ENCODE measurements at places on chromosomes 11 and 22.
A peak's percentile ranks its signal among the peaks of the same experiment; 100 is the strongest.

GRCh38 chr22:43080616-43081015 is 8.6 kb downstream of the TTLL1 start:
- no peak for DNase-seq

GRCh38 chr11:67320011-67320410 is 16.7 kb downstream of the SSH3 start:
- no peak for DNase-seq

GRCh38 chr11:96306933-96307775 is 35.8 kb downstream of the MAML2 start:
- DNase-seq = peak; percentile 92

DNA sequence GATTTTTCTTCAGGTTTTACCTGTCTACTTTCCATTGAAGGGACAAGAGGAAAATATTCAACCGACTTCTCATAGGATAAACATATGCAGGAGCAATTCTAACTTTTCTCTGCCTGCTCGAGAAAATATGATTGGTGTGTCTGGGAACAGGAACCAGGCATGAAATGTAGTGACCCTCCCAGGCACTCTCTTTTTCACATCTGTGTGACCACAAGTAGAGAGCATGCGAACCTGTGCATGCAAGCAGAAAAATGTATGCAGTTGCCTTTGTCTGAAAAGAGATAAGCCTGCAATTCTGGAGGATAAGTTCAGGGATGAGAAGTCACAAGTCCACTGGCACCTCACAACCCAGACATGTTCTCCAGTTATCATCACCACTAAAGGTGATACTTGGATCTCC is 583.5 kb upstream of the FAT3 start:
- DNase-seq = no peak

- DNase-seq = no peak
Observed at GRCh38 chr11:130170345-130170744, 10.8 kb downstream of the ST14 start.

DNA sequence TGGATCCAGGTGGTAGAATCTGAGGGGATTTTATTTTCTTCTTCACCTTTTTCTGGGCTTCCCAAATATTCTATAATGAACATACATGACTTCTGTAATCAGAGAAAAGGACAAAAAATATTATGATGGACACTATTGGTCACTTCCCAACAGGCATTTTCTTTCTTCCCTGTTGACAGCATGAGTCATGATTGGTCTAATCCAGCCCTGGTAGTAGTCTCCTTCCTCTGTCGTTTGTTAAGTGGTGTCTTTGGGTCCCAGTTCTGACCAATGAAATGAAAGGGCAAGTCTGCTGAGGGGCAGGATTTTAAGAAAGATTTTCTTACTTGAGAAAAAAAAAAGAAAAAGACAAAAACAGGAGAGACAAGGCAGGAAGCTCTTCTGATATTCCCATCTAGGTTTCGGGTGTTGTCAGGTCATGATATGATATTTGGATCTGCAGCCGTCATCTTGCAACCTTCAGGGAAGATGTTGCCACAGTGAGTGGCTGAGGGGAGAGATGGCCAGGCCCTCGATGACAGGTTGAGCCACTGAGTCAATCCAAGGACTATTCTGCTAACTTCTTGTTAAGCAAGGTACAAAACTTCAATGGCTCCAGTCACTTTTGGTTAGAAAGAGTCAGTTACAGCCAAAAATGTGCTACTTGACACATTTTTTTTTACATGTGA is 23.3 kb upstream of the PLEKHB1 start:
- no peak for DNase-seq

DNA sequence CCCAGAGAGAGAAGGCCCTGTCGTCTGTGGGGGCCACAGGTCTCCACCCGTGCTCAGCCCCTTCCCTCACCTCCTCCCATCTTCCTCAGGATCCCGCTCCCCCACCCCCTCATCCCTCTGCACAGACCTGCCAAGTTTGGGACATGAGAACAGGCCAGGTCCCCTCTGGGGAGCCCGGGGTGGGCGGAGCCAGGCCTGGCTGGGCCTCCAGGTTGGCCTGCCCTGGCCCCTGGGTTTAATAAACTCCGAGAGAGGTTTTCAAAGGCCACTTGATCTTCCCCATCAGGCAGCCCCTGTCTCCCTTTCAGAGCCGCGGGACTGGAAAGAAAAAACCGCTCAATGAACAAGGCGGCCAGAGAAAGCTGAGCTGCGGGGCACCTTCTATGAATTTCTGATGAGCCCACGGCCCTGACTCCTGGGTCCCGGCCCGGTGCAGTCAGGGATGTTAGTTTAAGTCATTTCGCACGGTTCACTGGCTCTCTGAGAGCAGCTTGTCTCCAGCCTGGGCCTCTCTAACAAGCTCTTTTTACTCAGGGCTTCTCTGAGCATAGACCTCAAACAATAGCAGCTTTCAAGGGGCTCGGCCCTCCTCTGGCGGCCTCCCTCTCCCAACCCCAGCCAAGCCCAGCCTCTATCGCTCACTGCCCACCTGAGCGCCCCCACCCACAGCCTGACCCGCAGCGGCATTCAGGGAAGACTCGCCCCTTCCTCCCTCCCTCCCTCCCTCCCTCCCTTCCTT is 64.8 kb downstream of the RPUSD4 start:
- no peak for DNase-seq

GRCh38 chr11:105057432-105057831 is 12.3 kb upstream of the CARD16 start:
- DNase-seq = no peak

DNA sequence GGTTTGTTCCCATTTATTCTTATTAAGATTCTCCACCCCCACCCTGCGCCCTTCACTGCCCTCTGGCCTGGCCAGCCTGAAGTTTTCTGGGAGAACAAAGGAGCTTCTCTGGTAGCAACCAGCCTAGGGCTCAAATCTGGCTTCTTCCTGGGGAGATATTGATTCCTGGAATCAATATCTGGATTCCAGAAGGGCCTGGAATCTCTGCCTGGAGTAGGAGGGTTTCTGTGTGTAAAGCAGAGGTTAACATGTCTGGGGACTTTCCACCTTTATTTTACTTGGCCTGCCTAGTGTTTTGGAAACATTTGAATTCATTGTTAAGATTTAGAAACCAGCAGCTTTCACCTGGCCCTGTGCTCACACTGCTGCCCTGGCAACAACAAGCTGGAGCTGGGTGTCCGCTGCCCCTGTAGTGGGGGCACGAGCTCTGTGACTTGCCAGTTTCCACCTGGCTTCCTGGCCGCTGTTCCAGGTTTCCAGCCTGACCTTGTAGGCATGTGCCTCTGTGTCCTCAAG is 5.5 kb downstream of the C11orf91 start:
- DNase-seq = no peak

Measured in muscle of arm (tissue), 14 donors.